ENCODE measurements at places on chromosomes 7 and 10.

GRCh38 chr10:95404864-95405263 lies 114.1 kb upstream of the PDLIM1 start:
- H3K27ac ChIP-seq, result no peak overlapping the region
- no peaks in the 10 kb centered on the region for H3K27me3 ChIP-seq
- no peak overlapping the region for H3K4me3 ChIP-seq
- peaks cover 7% of the 10 kb centered on the region for H3K4me1 ChIP-seq
- DNase-seq, result no peak

DNA sequence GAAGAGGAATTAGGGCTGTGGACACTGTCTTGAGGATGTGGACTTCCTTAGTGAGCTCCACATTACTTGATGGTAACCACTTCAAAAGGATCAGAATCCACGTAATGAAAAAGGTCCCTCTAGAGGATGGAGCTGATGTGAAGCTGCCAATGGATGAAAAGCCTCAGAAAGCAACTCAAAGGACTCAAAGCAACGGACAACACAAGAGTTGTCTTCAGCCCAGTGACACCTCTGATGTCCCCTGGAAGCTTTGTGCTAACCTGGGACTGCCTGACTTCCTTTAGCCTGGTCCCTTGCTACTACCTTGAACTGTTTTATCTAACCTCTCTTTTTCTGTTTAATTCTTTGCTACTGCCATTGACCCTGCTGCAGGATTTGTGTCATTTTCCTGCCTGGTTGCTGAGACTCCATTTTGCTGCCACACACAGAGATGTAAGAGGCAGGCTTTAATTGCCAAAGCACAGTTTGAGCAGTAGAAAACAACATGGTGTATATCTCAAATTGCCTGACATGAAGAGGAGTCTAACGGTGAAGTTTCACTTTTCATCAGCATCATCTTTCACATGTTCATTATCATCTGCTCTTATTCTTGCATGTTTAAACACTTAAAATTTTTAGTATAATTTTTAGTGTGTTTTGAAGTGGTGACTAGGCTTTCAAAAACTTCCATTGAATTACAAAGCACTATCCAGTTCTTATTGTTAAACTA lies 11.1 kb upstream of the SGCE start:
- H3K36me3 ChIP-seq, result no peaks in the 10 kb centered on the region
- no peak overlapping the region for H3K4me3 ChIP-seq
- H3K27me3 ChIP-seq, result no peaks in the 10 kb centered on the region
- no peak overlapping the region for H3K27ac ChIP-seq
- no peaks in the 10 kb centered on the region for H3K4me1 ChIP-seq

GRCh38 chr7:85464042-85464651 lies 277.3 kb upstream of the SEMA3D start:
- H3K27me3 ChIP-seq, result no peaks in the 10 kb centered on the region
- no peak overlapping the region for H3K4me3 ChIP-seq
- no peak overlapping the region for H3K27ac ChIP-seq
- H3K36me3 ChIP-seq, result no peaks in the 10 kb centered on the region
- no peaks in the 10 kb centered on the region for H3K4me1 ChIP-seq

DNA sequence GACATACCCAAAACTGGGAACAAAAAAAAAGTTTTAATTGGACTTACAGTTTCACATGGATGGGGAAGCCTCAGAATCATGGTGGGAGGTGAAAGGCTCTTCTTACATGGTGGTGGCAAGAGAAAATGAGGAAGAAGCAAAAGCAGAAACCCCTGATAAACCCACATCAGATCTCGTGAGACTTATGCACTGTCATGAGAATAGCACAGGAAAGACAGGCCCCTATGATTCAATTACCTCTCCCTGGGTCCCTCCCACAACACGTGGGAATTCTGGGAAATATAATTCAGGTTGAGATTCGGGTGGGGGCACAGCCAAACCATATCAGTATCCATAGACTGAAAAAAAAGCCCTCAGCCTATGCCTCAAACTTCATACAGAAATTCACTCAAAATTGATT lies 647.2 kb downstream of the GRID1 start:
- DNase-seq, result no peak
- H3K27ac ChIP-seq, result no peak overlapping the region
- H3K36me3 ChIP-seq, result no peaks in the 10 kb centered on the region
- no peaks in the 10 kb centered on the region for H3K27me3 ChIP-seq
- H3K4me1 ChIP-seq, result no peaks in the 10 kb centered on the region

- no peaks in the 10 kb centered on the region for H3K27me3 ChIP-seq
- no peak overlapping the region for H3K4me3 ChIP-seq
- H3K36me3 ChIP-seq, result no peaks in the 10 kb centered on the region
- no peaks in the 10 kb centered on the region for H3K4me1 ChIP-seq
- H3K27ac ChIP-seq, result no peak overlapping the region
- DNase-seq, result no peak
These were observed 84.7 kb downstream of the TBXAS1 start for GRCh38 chr7:139913845-139914135.

- no peak overlapping the region for H3K4me3 ChIP-seq
- DNase-seq, result peak; percentile 49
- no peaks in the 10 kb centered on the region for H3K4me1 ChIP-seq
- no peaks in the 10 kb centered on the region for H3K36me3 ChIP-seq
- H3K27ac ChIP-seq, result no peak overlapping the region
These were observed 304.1 kb upstream of the COBL start for GRCh38 chr7:51620706-51621105.

GRCh38 chr10:1294748-1295147 lies 238.6 kb downstream of the WDR37 start:
- peaks cover 15% of the 10 kb centered on the region for H3K4me1 ChIP-seq
- H3K27me3 ChIP-seq, result no peaks in the 10 kb centered on the region
- DNase-seq, result no peak
- no peak overlapping the region for H3K27ac ChIP-seq
- H3K4me3 ChIP-seq, result no peak overlapping the region
- H3K36me3 ChIP-seq, result no peaks in the 10 kb centered on the region

DNA sequence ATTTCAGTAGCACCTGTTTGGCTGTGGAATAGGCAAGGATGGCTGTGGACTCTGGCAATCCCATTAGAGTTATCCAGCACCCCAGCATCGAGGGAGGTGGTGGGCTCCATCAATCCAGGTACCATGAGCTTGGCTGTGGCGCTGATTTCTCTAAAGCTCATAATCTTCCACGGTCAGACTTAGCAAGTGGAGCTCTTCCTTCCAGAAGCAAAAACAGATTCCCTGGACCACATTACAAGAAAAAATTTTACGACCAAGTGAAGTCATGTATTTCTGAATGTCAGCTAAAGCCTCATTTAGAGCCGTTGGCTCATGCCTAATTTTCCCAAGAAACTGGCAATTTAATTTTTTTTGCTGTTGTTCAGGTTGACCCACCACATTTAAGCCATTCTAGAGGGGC lies 135.1 kb downstream of the CELF2 start:
- peaks cover 28% of the 10 kb centered on the region for H3K4me1 ChIP-seq
- no peak for DNase-seq
- H3K4me3 ChIP-seq, result no peak overlapping the region

- no peak overlapping the region for H3K27ac ChIP-seq
- H3K36me3 ChIP-seq, result no peaks in the 10 kb centered on the region
- DNase-seq, result no peak
- no peaks in the 10 kb centered on the region for H3K27me3 ChIP-seq
These were observed 337.3 kb downstream of the MALRD1 start for GRCh38 chr10:19385846-19386450.

DNA sequence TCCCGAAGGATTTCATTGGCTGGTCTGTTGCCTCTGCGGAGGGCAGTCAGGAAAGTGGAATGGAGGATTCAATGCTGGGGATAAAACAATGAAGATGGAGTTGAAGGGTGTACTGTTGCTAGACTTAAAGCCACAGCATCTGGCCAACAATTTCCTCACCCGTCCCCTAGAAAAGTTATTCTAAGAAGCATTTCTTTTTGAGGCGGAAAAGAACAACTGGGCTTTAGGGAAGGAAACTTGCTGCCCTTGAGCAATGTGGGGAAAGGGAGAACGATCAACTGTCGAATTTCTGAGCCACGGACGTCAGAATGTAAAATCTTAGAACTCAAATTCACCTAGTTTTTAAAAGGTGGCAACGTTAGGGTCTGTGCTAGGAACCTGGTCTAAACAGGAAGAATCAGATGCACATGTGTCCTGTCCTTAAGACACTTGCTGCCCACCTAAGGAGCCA lies 664 bp downstream of the FMC1 start:
- H3K27me3 ChIP-seq, result no peaks in the 10 kb centered on the region
- peak overlapping the region; percentile 98 for H3K4me3 ChIP-seq
- peaks cover 3% of the 10 kb centered on the region for H3K36me3 ChIP-seq
- no peak for DNase-seq

DNA sequence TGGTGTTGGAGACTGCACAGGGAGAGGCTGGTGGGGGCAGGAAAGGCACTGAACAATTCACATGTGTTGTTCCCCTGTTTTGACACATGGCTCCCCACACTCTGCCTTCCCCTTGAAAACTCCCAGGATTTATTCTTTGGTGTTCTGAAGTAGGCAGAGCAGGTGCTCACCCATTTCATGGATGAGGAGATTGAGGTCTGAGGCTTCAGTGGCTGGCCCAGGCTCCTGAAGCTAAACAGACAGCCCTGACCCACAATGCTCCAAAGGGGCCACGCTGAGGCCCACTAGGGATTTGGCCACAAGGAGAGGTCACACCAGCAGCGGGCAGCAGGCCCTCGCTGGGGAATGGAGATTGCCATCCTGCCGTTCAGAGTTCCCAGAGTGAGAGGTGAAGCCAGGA lies 157.6 kb downstream of the SH3PXD2A start:
- no peak overlapping the region for H3K4me3 ChIP-seq
- H3K4me1 ChIP-seq, result peaks cover 13% of the 10 kb centered on the region
- no peaks in the 10 kb centered on the region for H3K36me3 ChIP-seq
- H3K27me3 ChIP-seq, result peaks cover 20% of the 10 kb centered on the region
- no peak overlapping the region for H3K27ac ChIP-seq

- no peak for DNase-seq
- H3K4me3 ChIP-seq, result no peak overlapping the region
- 0 out of 2 replicates have a peak, but pooled peaks cover 3% of the 10 kb centered on the region for H3K4me1 ChIP-seq
- no peaks in the 10 kb centered on the region for H3K36me3 ChIP-seq
- H3K27me3 ChIP-seq, result no peaks in the 10 kb centered on the region
These were observed 23.4 kb upstream of the PRKCQ start for GRCh38 chr10:6603142-6604125.

GRCh38 chr7:36223851-36224250 lies 70.8 kb downstream of the EEPD1 start:
- H3K4me3 ChIP-seq, result no peak overlapping the region
- H3K27me3 ChIP-seq, result no peaks in the 10 kb centered on the region
- no peak overlapping the region for H3K27ac ChIP-seq
- H3K36me3 ChIP-seq, result no peaks in the 10 kb centered on the region
- DNase-seq, result no peak

DNA sequence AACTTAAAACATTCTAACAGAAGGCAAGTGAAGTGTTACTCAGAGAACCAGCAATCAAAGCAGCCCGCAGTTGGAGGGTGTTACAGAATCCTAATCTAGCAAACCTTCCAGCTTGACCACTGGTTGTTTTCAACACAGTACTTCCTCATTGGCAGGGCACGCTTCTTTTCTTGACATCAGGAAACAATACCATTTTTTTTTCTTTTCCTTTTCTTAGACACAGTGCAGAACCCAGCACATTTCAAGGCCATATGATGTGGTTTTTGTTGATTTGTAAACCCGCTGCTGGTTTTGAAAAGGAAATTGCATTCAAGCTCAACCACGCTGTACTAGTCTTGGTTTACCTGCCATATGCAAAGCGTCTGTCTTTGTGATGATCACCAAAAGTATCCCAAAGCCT lies 33.4 kb downstream of the RHOBTB1 start:
- no peaks in the 10 kb centered on the region for H3K27me3 ChIP-seq
- H3K27ac ChIP-seq, result no peak overlapping the region
- no peak for DNase-seq
- H3K4me1 ChIP-seq, result no peaks in the 10 kb centered on the region

GRCh38 chr7:77395626-77396025 lies 20.5 kb downstream of the GSAP start:
- no peak for DNase-seq
- no peaks in the 10 kb centered on the region for H3K36me3 ChIP-seq
- H3K27me3 ChIP-seq, result no peaks in the 10 kb centered on the region

- H3K27me3 ChIP-seq, result no peaks in the 10 kb centered on the region
- no peaks in the 10 kb centered on the region for H3K4me1 ChIP-seq
- DNase-seq, result no peak
- no peak overlapping the region for H3K4me3 ChIP-seq
These were observed 168.5 kb downstream of the TEX36 start for GRCh38 chr10:125514206-125515162.

DNA sequence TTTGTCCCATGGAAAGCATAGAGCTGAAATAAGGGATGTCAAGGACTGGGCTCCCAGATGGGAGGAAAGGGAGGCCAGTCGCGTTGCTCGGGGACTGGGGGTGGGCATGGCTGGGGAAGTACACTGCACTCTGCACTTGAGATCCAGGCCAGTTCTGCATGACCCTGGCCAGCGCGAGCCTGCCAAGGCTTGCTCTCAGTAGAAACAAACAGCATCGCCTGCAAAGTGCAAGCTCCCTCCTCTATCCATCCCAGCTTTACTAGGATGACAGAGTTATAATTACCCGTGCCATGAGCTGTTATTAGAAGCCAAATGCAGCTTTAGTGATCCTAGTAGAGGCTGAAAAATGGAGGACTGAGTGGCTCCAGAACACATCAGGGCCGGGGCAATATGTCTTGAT lies 43.9 kb upstream of the PDCD4 start:
- no peaks in the 10 kb centered on the region for H3K36me3 ChIP-seq
- H3K27ac ChIP-seq, result no peak overlapping the region
- H3K4me1 ChIP-seq, result peaks cover 1% of the 10 kb centered on the region
- DNase-seq, result no peak

- no peaks in the 10 kb centered on the region for H3K27me3 ChIP-seq
- peaks cover 6% of the 10 kb centered on the region for H3K4me1 ChIP-seq
- DNase-seq, result peak; percentile 30
- H3K4me3 ChIP-seq, result no peak overlapping the region
- H3K27ac ChIP-seq, result no peak overlapping the region
- no peaks in the 10 kb centered on the region for H3K36me3 ChIP-seq
These were observed 69.4 kb downstream of the AMZ1 start for GRCh38 chr7:2757361-2757903.

GRCh38 chr7:13989126-13989948 lies at the start of gene ETV1:
TSS of gene ETV1 (minus strand) at chr7:13989666. CDS start at chr7:13989052, 614 bp downstream.
- H3K4me1 ChIP-seq, result peaks cover 3% of the 10 kb centered on the region
- no peaks in the 10 kb centered on the region for H3K27me3 ChIP-seq
- peak within 1 kb of the TSS; percentile 75 for H3K4me3 ChIP-seq
- H3K27ac ChIP-seq, result peak within 1 kb of the TSS; percentile 89

GRCh38 chr7:110983822-110984456 lies 107.0 kb upstream of the LRRN3 start:
- no peaks in the 10 kb centered on the region for H3K27me3 ChIP-seq
- no peaks in the 10 kb centered on the region for H3K4me1 ChIP-seq
